Stimulated activated CD8-positive, alpha-beta memory T cell treated with anti-CD3 and anti-CD28 coated beads, Interleukin-12 subunit alpha, Interleukin-12 subunit beta, amount 100 ng/mL, for 4 hours (primary cell): ENCODE measurements at places on chromosomes 4 and X.

DNA sequence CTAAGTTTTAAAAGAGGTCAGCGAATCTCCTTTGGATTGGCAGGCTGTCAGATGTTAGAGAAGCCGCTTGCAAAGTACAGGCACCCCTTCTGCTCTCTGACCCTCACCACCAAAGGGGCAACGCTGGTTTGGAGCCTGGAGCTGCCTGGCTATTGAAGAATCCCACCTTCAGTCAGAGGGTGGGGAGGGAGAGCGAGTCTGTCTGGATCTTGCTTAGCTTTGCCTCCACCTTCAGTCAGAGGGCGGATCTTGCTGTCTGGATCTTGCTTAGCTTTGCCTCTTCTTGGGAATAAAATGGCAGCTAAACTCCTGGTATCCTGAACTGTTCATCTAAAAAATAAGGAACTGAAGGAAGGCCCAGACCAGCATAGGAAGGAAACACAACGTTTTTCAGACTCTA is 7.3 kb downstream of the CCDC110 start:
- DNase-seq = no peak

DNA sequence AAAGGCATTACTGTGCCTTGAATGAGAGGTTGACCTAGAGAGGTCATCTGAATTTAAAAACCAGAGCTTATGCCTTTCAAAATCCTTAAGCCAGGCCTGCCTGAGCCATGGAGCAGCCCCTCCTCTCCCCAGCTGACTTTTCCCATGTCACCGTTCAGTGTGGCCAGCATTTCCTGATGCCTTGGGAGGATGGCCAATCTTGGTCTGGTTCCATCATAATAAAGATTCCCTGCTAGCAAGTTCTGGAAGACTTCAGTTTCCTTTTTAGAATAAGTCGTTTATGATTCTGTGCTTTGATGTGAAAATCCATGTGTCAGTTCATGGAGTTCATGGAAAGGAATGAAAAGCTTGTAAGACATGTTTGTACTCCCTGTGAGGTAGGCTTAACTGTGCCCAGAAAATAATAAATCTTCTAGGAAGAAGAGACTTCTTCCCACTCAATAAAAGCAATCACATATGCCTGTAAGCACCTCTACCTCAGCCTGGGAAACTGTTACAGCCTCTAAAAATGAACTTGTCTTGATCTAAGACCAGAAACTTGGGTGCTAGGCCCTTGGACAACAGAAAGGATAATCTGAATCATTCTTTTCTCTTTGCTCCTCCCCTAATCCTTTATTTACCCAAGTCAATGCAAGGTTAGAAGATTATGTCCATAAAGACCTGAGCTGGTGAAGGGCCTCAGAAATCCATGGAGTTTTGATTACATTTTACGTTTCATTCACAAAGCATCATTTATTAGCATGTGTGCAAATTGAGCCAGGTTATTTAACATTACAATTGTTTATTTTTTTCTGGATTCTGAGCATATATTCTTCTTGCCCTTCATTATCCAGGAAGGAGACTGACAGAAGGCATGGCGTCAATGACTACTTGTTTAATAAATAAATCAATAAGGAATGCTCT is 84.0 kb upstream of the TBC1D9 start:
- DNase-seq = no peak

GRCh38 chr4:40984051-40984450 is 230.3 kb downstream of the APBB2 start:
- DNase-seq = no peak

- DNase-seq = no peak
These were observed 830.9 kb upstream of the NDST4 start for GRCh38 chr4:115944146-115944905.

DNA sequence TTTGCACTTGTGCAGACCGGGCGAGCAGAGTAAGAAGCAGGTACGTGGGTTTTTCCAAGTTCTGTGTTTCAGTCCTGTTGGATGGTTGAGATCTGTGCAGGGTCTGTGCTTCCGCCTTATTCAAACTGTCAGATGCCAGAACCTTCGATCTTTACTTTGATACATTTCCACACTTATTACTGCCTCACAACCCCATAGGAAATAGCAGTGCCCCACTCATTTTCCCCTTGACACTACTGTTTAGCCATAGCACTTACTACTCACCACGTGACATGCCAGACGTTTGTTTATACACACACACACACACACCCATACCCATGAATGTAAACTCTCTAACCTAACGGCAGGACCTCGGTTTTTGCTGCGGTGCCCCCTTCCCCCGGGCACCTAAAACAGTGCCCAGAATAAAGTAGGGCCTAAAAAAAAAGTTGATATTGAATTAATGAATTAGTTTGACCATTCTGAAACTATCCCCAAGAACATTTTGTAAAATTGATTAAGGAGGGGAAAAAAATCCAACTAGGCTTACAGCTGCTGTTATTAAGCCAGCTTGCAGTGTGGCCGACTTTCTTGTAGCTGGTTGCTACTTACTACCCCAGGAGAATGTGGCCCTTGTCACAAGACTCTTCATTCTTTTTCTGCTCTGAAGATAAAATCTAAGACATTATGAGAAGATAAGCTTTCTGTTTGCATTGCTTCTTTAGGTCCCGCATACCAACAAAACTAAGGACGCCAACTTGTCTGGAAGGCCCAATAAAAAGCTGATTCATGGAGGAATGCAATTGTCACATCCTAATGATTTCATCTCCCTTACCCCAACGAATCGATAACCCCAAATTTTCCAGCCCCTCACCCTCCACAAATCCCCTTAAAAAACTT is 704 bp upstream of the SEPSECS start:
- DNase-seq = no peak

GRCh38 chr4:106898621-106899230 is 137.4 kb downstream of the DKK2 start:
- DNase-seq = no peak

GRCh38 chr4:1226144-1226481 is 22.8 kb downstream of the CTBP1 start:
- no peak for DNase-seq

DNA sequence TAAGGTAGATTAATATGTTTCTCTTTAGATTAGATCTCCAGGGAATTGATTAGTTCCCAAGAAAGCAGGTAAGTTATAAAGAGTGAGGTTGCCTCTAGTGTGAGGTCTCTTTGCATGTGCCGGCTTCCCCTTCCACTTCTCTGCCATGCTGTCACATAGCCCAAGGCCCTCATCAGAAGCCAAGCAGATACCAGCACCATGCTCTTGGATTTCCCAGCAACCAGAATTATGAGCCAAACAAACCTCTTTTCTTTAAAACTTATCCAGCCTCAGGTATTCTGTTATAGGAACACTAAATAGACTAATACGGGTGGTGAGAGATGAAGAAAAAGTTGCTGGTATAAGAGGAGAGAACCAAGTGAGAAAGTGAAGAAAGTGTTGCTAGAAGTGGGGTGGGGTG is 15.1 kb downstream of the ANKRD50 start:
- DNase-seq = no peak

DNA sequence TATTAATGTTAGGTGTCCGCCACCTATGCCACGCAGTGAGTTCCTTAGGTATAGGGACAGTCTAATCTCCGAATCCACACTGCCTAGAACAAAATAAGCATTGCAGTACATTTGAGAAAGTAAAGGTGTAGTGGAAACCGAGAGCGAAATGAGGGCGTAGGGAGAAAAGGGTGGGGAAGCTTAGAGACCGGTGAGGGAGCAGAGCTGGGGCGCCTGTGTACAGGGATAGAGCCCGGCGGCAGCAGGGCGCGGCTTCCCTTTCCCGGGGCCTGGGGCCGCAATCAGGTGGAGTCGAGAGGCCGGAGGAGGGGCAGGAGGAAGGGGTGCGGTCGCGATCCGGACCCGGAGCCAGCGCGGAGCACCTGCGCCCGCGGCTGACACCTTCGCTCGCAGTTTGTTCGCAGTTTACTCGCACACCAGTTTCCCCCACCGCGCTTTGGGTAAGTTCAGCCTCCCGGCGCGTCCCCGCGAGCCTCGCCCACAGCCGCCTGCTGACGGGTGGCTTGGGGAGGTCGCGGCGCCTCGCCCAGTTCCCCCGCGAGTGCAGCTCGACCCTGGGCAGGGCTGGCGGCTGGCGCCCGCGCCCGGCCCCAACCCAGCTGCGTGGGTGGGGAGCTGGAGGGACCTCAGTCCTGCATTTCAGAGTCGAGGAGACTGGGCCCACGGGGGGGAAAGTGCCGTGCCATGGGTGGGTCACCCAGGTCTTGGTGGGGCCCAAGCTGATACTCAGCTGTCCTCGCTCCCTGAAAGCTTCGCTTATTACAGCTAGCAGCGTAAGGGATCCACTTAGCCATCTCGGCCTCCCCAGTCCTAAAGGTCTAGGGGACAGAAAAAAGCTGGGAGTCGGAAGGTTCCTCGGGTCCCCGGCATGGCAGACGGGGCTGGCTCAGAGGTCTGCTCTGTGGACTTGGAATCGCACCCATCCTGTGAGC is at the start of gene ANXA3:
TSS of gene ANXA3 (plus strand) at position 351 of the 932 bp plus-strand sequence. CDS start 2,704 bp downstream, outside the sequence.
- no peak for DNase-seq

DNA sequence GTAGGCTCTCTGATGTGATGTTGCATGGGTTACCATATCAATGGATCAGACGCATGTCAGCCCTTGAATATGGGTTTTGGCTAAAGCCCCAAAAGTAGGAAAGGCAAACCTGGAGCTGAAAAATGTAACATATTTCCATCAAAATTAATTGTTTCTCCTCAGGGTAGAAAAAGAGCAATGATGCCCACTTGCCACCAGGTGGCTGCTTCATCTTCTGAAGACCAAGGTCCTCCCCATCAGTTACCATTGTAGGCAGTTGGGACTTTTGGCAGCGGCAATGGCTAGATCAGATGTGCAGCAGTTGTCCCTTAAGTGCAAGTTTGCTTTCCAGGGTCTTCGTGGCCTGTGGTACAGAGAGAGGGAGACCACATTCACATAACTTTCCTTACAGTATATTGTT is 118.2 kb downstream of the NAF1 start:
- no peak for DNase-seq
